DMS79 (cell line): ENCODE measurements at places on chromosomes 16 and 17.

DNA sequence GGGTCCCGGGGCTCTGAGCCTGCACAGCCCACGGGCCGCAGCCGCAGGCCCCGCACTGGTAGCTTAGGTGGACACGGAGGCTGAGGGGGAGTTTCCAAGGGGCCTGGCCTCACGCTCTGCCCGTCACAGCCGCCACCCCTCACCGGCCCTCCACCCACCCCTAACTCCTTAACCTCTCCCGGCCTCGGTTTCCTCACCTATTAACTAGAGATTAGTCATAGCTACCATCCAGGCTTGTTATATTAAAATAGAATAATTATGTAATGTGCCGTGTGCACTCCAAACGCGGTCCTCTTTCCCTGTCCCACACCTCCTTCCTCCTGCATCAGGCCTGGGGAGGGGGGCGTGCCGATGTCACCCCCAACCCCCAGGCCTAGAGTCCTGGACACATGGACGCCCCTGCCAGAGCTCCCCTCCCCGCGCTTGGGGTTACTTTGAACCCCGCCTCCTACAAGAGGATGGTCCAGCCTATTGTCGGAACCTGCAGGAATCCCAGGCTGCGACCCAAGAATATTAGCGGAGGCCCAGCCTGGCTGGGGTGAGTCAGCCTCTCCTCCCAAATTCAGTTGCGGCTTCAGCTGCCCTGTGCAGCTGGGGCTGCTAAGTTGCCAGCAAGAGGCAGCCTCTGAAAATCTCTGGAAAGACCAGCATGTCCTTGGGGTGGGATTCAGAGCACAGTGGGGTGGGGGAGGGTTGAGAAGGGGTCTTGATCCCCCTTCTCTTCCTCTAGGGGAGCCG, 17.3 kb downstream of the SOCS3 start:
- no peak for DNase-seq

DNA sequence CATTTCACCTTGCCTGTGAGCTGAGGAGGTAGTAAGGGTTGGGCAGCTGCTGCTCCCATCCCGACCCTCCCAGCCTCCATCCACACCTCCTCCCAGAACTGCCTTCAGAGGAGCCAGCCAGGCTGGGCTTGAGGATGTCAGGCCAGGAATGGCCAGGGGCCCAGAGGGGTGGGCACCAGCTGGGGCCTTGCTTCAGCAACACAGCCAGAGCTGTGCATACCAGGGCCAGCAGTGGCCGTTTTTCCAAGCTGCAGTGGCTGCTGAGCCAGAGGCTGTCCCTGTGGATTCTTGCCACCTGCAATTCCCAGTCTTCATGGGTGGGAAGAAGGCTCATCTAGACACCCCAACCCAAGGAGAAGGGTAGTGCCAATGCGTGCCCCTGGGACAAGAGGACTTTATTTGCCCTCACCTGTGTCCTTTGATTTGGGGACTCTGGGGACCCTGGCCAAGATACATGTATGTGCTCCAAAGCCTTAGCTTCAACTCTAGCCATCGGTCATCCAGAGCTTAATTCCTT, 153.4 kb upstream of the SDK2 start:
- no peak for DNase-seq

- no peak for DNase-seq
These were observed 6.2 kb downstream of the PSMD12 start for GRCh38 chr17:67359960-67360791.

DNA sequence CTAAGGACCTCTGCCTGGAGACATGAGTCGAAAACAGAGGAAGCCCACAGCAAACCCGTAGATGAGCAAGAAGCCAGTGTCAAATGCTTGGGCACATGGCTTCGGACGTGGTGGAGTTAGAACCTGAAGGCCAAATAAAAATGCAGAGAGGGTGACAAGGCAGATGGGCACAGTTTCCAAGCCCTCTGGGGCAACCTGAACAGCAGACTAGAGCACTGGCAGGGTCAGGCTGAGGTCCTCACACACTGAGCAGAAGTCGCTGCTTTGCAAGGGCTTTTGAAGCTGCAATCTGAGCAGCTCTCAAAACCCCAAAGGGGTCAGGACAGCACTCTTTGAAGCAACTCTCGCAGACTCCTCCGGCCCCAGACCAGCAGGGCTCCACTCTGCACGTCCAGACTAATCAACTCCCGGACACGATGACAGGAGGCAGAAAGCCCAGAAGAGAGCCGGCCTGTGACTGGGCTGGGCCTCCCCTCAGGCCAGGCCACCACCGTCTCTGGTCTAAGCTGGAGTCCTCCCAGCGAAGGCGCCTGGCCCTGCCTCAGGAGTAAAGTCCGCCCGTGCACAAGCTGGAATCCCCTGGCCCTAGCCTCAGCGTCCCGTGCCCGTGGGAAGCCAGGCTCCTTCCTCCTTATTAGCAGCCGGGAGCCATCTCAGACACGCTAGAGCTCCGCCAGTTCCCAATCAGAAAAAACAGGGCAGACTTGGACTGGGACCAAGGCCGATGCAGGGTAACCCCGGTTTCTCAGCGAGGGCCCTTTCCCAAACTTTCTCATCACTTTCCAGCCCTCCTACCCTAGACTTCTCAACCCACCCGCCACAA, 924 bp downstream of the SMARCD2 start:
- no peak for DNase-seq
